ENCODE measurements at places on chromosomes 16 and 17. TPM values are rescaled to one million over a fixed set of nuclear protein-coding genes. Genes with fewer than 3 reads are reported as not detected.

Gene TPPP3
- total RNA-seq = 0.95 TPM

Gene SDK2
- total RNA-seq = 0.41 TPM

Gene CD300E
- not detected for total RNA-seq

Gene ZPBP2
- total RNA-seq = not detected

Gene GDPD1
- total RNA-seq = 0.26 TPM
